ENCODE measurements at places on chromosomes 12 and 14.
A peak's percentile ranks its signal among the peaks of the same experiment; 100 is the strongest.

DNA sequence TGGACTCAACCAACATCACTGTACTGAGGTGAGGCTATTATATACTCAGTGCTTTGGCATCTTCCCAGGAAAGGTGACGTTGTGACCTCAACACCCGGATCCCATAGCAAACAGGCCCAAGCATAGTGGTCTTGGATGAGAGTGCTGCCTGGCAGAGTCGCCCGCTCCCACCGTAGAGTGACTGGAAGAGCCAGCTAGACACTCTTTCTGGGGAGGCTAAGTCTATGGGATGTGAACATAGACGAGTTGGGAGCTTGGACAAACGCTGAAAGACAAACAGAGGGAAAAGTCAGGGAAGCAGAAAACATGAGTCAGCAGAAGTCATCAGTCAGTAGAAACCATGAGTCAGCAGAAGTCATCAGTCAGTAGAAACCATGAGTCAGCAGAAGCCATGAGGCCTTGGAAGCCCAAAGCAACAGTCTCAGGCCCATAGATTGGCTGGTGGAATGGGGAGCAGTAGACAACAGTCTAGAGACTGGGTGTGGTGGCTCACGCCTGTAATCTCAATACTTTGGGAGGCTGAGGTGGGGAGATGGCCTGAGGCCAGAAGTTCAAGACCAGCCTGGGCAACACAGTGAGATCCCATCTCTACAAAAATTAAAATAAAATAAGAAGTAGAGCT is 66.4 kb upstream of the MAP1LC3B2 start:
- DNase-seq: peak; percentile 93

DNA sequence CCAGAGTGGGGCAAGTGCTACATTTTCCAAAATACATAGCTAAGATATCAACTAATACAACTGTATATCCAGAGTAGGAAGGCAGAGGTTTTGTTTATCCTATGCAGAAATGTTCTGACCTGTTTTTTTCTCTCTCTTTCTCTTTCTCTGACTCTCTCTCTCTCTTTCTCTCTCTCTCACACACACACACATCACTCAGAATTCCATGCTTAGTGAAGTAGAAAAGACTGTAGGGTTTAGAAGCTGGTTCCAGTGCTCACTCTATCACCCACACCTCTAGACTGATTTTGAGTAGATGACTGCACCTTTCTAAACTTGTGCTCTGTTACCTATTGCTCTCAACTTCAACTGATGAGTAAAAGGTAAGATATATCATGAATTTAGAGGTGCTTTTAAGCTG is 356.7 kb downstream of the LRIG3 start:
- no peak for DNase-seq

DNA sequence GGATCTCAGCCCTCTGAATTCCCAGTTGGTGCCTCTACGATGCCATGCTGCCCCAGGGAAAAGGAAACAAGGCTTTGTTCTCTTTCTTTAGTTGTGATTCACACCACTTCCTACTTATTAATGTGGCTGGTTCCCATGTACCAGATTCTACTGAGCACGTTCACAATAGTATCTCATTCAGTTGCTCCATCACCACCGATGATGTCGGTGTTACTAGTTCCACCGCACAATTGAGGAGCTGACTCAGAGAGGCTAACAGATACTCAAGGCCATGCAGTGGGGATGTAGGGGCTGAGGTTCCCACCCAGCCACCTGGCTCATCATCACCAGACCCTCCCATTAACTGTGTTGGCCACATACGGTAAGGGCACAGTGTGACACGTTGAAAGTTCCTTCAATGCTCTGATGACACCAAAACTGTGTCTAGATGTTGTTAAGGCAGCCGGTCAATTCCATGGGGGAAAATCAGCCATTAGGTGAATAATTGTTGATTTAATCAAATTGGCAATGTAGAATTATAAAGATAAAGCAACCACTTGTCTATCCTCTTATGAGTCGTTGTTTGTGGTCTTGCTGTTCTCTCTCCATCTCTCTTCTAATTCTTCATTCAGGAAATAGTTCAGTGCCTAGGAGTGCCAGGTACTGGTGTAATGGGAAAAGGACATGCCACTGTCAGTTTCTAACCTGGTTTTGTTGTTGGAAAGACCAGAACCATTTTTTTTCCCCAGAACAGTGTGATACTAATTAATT is 244.2 kb upstream of the CRY1 start:
- DNase-seq: peak; percentile 92

- DNase-seq: peak; percentile 43
Observed at GRCh38 chr12:103495469-103496456, at the start of gene C12orf42. C12orf42 (minus strand) TSS chr12:103495968; CDS start chr12:103478426, 17,542 bp downstream.

DNA sequence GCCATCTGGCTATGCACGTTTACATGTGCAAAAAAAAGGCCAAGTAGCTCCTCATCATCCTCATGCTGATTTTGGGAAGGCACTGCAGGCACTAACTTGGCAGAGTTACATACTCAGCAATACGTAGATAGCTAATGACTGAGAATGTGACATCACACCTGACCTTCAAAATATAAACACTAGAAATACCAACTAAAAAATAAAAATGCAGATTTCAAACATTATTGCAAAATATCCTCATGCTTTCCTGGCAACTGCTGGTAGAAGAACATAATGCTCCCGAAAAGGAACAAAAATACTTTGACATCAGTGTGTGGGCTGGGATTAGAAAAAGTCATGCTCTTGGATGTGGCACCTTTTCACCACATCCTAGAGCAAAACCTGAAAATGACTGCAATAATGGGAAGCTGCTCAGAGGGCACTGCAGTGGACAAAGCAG is 153.2 kb upstream of the ABCD2 start:
- no peak for DNase-seq

Measured in ELR (cell line).